Activated gamma-delta T cell (primary cell): ENCODE measurements at places on chromosomes 6 and 20.

DNA sequence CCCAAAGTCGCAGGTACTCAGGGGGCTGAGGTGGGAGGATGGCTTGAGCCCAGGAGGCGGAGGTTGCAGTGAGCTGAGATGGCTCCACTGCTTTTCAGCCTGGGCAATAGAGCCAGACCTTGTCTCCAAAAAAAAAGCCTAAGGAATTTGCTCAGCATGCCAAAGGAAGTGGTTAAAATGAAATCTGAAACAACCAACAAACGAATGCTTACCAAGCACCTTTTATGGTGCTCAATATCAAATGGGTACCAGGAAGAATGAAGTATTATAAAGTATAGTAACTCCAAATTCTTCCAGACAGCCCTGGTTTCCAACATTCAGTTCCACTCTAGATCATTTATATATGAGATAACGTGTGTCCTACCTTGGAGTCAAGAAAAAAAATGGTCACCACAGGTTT, 14.0 kb downstream of the GMDS start:
- no peak for DNase-seq

- DNase-seq, result no peak
These were observed 13.5 kb downstream of the IL22RA2 start for GRCh38 chr6:137159912-137160311.

DNA sequence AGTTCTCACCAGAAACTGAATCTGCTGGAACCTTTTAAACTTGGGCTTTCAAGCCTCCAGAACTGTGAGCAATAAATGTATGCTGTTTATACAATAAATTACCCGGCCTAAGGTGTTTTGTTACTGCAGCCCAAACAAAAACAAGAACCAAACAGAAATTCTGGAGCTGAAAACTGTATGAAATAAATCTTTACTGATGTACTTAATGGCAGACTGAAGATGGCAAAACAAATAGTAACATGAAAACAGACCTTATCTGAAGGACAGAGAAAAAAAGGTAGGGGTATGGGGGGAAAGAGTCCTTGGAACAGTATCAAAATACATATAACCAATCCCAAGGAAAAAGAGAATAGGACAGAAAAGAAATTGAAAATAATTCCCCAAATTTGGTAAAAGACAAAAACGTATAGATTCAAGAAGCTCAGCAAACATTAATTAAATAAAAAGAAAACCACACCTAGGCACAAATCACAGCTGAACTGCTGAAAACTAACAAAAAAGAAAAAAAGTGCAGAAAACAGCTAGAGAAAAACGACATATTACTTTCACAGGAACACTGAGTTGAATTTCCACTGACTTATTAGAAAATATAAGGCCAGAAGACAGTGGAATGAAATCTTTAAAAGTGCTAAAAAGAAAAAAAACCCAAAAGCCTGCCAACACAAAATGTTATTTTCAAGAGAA, 47.7 kb downstream of the NOL7 start:
- DNase-seq, result no peak

- DNase-seq, result no peak
These were observed 152.7 kb upstream of the SLC22A16 start for GRCh38 chr6:110629153-110629552.

GRCh38 chr6:160005211-160005610, 36.3 kb downstream of the IGF2R start:
- DNase-seq, result no peak

DNA sequence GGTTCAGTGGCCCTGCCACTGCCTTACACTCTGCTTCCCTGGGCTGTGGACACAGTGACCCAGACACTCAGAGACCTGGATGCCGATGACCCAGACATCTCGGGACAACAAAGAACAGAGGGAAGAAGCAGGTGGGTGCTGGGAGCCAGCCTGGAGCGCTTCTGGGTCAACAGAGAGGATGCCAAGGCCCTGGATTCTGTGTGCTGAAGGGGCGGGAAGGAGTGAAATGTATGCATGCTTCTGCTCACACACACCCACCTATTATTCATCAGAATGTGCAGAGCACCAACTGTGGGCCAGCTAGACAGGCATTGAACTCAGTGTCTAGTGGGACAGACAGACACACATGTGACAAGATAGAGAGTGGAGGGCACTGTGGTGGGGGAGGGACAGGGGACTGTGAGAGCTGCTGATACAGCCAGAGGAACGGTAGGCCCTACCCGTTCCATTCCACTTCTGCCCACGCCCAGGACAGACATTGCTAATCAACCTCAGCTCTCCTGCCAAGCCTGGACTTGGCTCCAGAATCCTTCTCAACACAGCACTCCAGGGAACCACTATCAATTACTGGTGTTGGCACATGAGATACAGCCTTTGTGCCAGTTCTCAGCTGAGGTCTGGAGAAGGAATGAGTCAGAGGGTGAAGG, 20.2 kb downstream of the KCNK15 start:
- no peak for DNase-seq

DNA sequence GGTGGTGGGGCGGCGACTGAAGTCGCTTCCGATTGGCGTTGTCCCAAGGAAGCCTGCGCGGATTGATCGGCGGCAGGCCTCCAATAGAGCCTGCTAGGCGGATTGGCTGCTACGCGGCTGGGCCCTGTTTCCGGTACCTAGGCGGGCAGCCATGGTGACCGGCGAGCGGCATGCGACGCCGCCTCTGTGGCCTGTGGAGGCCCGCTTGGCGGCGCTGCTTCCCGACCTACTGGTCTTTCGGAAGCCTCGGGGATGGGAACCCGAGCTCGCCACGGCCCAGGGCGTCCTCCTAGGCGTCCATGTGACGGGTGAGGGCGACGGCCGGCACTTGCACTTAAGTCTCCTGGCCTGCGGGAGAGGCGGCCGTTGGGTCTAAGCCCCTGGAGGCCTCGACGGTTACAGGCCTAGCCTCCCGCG, 28.1 kb downstream of the NFYA start:
- DNase-seq, result no peak

DNA sequence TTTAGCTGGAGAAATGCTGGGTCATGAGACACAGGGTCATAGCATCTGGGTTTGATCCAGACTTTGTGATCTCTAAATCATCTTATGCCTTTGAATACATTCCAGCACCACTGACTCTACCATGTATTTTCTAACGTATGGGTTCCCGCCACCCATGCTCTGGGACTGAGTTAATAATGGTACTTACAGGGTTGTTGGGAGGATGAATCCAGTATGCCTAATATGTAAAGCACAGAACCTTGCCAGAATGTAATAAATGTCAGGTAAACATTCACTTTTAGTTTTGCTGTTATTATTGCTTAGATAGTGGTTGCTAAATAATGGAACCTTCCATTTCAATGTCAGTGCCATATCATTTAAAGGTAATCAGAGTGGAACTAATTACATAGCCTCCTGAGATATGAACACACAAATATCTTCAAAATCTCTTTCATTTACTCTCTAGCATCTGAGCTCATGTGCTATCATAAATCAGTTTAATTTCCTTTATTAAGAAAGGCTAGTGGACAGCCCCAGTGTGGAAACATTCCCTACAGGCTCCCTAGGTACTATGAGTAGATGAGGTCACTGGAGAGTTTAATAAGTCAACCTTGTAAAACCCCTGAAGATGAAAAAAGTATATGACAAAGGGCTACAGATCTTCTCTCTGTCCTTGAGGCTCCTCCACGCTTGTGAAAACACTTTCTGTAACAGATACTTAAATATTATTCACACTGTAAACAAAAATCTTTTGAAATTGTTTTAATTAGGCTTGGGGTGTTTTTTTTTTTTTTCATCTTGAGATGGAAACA, 226.6 kb downstream of the ALDH8A1 start:
- DNase-seq, result no peak

DNA sequence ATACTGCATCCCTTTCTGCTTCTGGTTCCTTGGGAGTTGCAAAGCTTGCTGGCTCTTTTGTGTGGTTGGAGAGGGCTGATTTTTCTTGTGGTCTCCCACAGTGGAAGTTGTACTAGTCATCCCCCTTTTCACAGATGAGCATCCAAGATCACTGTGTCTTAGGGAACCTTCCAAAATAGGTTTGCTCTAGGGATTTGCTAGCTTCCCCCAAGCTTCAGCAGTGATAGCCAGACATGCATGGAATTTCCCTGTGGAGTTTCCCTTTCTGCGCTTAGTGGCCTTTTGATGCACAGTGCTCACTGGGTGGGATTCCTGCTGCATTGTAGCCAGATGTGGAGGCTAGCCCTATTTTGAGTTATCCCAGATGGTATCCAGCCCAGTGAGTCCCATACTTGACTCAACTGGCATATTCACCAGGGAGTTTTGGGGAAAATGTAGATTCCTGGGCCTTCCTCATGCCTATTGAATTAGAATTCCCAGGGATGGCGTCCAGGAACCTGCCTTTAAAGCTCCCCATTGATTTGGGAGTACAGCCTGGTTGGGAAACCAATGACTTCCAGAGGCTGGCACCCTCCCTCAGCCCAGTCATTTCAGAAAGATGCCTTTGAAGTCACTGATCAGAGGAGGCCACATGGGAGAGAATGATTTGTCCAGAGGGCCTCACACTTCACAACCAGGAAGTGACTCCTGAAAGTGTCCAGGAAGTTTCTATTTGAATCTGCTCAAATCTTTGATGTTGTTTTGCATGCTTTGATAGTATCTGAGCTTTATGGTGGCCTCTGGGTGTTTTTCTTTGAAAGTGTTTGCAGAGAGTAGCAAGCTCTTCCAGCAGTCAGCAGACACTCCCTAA, 25.9 kb downstream of the PPARD start:
- DNase-seq, result no peak

GRCh38 chr6:15712797-15713196, 50.0 kb upstream of the DTNBP1 start:
- DNase-seq, result no peak

- no peak for DNase-seq
These were observed 174.8 kb downstream of the DOK5 start for GRCh38 chr20:54650052-54650719.

- DNase-seq, result no peak
These were observed 57.4 kb upstream of the FOXC1 start for GRCh38 chr6:1552296-1552761.

DNA sequence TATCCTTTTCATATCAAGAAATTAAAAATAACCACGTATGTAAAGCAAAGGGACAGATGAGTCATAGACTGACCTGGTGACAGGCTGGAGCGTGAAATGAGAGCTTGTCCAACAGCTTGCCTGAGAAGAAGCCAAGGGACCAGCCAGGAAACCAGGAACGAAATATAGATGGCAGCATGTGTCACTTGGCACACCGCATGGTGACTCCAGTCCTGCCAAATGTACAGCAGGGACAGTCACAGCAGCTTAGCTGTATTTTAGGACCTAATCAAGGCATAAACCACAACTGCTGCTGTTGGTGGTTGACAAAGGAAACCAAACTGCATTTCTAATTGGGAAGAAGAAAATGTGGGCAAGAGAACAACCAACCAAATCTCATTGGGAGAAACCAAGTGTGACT, 755.0 kb downstream of the TFAP2A start:
- DNase-seq, result no peak

- no peak for DNase-seq
These were observed 45.7 kb upstream of the RPS6KA2 start for GRCh38 chr6:166672624-166673206.

DNA sequence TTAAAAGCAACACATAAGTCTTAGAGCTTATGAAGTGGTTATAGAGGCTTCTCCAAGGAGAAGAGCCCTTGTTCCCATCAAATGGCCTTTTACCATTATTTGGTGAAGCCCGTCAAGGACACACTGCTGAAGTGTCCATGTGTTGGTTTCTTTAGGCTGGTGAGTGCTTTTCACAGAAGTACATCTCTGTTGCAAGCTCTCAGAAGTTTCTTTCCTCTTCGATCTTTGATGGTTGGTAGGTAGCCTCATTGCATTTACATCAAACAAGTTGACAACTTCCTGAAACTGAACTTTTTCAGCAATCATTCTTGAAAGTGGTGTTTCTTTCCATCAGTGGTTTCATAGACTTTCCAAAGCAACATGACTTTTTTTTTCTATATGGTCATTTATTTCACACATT, 465.6 kb downstream of the HDGFL1 start:
- no peak for DNase-seq

GRCh38 chr6:166625356-166625755, 1.7 kb downstream of the RPS6KA2 start:
- DNase-seq, result no peak

- no peak for DNase-seq
These were observed 1.2 kb downstream of the SPDEF start for GRCh38 chr6:34555007-34555322.

DNA sequence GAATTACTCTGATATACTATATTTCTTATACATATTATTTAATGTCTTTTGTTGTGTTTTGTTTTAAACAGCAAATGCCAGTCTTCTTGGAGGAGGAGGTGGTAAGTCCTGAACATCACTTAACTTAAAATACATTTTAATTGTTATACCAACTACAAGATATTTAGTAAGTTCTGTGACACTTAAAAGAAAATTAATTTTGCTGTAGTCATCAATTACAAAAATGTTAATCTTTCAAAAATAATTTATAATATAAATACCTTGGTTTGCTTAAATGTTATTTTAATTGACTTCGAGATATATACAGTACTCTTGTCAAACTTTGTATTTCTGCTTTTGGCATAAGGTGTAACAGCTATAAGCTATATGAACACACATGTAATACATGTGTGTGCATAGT, 156.0 kb upstream of the FLRT3 start:
- DNase-seq, result no peak

- DNase-seq, result no peak
These were observed 178.0 kb downstream of the DTNBP1 start for GRCh38 chr6:15484821-15485220.

GRCh38 chr6:25660512-25660911, 8.5 kb downstream of the SCGN start:
- no peak for DNase-seq

- no peak for DNase-seq
These were observed 31.8 kb upstream of the PHACTR3 start for GRCh38 chr20:59572515-59572914.

- no peak for DNase-seq
These were observed 100.4 kb downstream of the TMEM200A start for GRCh38 chr6:130466052-130466747.

DNA sequence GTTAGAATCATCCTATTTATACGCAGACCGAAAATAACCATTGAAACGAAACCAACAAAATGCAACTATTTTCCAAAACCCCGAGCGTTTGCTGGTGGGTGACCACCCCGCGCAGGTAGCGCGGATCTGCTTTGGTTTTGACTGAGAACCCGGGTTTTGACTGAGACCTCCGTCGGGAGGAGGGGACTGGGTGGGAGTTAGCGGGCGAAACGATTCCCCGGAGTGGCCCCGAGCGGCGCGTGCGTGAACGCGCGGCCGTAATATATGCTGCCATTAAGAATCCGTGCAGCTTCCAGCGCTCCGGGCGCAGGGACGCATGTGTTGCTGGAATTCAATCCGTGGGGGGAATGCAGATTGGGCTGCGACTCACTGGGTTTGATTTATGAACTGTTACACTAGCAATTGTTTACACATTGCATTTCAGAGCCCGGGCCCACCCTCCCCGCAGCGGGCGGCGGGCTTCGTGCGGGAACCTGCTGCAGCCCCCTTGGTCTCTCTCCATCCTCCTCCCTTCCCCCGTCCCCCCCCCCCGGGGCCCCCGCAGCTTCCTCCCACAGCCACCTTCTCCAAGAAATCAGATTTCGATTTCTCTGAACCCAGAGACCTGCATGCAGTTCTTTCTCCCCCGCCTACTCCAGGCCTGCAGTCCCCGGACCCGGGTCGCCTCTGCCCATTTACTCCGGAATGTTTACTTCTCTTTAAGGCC, 9.9 kb downstream of the NRN1 start:
- DNase-seq, result no peak
